ENCODE measurements at places on chromosomes 11 and 22.
A peak's percentile ranks its signal among the peaks of the same experiment; 100 is the strongest.

- no peak for DNase-seq
Observed at GRCh38 chr11:68325907-68326220, 13.5 kb downstream of the LRP5 start.

- DNase-seq = no peak
Observed at GRCh38 chr11:400241-400689, 6.3 kb downstream of the PKP3 start.

DNA sequence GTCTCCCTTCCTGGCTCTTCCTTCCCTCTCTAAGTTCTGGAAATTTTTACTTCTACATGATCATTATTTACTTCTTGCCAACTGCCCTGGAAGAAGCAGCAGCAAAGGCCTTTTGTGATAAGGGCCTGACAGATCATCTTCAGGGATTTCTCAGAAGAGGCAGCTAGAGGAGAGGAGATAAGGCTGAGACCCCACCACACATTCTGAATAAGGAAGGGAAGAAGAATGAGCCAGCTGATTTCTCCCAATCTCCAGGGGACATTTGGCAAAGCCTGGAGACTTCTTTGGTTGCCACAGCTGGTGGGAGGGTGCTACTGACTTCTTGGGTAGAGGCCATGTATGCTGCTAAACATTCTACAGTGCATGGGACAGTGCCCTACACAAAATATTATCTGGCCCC, 122.4 kb upstream of the OR9Q1 start:
- no peak for DNase-seq

DNA sequence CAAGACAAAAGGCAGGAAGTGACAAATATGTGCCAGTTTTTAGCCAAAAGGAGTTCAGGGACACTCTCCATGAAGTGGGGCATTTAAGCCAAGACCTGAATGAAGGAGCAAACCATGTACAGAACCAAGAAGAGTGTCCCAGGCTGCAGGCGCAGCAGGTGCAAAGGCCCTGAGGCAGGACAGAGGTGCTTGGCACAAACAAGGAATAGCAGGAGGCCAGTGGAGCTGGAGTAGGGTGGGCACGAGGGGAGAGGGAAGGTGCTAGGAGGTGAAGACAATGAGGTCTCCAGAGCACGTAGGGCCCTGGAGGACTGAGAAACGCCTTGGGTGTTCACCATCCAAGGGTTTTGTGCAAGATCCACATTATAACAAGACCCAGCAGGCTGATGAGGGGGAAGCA, 474.1 kb downstream of the MN1 start:
- no peak for DNase-seq

GRCh38 chr22:21041937-21042336, 3.8 kb upstream of the LRRC74B start:
- no peak for DNase-seq

DNA sequence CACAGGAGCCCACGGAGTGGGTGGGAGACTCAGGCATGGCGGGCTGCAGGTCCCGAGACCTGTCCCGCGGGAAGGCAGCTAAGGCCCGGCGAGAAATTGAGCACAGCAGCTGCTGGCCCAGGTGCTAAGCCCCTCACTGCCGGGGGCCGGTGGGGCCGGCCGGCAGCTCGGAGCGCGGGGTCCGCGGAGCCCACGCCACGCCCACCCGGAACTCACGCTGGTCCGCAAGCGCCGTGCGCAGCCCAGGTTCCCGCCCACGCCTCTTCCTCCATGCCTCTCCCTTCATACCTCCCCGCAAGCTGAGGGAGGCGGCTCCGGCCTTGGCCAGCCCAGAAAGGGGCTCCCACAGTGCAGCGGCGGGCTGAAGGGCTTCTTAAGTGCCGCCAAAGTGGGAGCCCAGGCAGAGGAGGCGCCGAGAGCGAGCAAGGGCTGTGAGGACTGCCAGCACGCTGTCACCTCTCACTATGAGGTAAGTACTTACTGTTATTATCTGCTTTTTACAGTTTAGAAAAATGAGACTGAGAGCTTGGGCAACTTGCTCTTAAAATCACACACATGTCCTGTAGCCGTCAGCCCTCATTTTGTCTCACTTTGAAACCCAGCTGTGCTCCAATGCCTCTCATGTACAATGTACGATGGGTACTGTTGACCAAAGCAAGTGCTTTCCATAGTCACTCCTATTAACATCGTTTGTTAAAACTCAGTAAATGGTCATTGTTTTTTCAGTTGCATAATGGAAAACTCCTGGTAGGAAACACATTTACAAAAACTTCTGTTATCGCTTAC, 12.2 kb upstream of the OR10D3 start:
- no peak for DNase-seq

DNA sequence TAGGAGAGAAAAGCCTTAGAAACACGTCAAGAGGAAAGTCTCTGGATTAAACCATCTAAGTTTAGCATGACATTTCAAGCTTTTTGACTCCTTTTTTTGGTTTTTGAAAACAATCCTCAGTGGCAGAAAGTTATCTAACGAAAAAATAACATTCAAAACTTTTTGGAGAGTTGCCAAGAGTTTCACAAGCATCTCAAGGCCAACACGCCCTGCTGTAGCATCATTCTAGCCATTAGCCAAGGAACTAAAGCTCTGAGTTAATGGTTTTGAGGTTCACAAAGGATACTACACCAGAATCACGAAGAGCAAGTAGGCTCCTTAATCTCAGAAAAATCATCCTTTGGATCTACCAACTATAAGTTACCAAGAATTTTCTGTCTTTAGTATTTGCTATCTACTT, 94.8 kb downstream of the PICALM start:
- no peak for DNase-seq

DNA sequence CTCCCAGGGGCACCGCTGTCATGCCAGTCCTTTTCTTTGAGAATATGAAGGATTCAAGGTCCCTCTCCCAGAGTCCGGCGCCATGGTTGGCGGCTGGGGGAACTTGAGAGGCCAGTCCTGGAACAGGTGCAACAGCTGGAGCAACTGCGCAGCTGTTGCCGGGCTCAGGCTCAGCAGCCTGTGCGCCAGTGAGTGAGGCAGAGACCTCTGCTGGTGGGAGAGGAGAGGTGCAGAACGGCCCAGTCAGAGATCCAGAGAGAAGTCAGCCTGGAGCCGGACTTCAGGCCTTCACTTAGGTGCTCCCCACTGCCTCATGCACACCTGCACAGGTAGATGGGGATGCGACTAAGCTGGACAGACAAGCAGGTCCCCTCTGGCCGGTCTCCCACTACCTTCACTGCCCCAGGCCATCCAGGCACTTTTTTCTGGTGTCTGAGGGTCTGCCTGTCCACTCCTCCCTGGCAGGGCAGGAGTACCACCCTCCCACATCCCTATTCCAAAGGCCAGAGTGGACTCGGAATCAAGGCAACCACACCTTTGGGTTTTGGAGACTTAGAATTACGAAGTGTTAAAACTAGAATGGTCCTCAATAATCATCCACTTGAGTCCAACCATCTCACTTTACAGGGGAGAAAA, 4.6 kb downstream of the CHRDL2 start:
- DNase-seq = peak; percentile 14
